Non-pigmented ciliary epithelial cell (primary cell): ENCODE measurements at places on chromosomes 7 and 10.

GRCh38 chr10:79434821-79435251, 10.6 kb downstream of the ZCCHC24 start:
- DNase-seq, result no peak

GRCh38 chr10:48670978-48671913, 13.4 kb upstream of the WDFY4 start:
- DNase-seq, result no peak

DNA sequence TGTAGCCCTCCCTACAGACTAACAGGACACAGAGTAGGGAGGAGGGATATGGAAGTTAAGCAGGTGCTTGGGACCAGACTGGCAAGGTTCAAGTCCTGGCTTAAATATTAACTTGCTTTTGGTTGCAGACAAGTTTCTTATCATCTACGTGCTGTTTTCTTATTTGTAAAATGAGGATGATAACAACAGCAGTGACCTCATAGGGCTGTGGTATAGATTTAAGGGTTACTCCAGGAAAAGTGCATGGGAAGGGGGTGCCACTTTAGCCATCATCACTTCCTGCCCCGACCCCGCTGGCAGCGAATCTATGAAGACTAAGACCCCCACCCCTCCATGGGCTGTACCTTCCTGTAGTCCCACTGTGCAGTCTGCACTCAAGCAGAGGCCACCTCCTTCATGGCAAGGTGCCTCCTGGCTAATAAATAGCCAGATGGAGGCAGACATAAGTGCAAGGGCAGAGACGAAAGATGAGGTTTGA, 250.2 kb downstream of the COBL start:
- DNase-seq, result no peak

- DNase-seq, result no peak
Observed at GRCh38 chr7:45001826-45002225, 1.8 kb downstream of the CCM2 start.

- no peak for DNase-seq
Observed at GRCh38 chr10:71708301-71708703, 11.3 kb downstream of the C10orf105 start.

DNA sequence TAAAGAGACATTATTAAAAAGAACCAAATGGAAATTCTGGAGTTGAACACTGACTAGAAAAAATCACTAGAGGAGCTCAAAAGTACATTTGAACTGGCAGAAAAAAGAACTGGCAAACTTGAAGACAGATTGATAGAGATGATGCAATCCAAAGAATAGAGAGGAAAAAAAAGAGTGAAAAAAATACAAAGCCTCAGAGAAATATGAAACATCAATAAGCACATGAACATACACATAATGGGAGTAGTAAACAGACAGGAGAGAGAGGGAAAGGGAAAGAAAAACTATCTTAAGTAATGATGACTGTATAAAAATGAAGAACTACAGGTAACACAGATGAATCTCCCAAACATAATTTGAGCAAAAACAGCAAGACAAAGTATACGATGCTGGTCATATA, 61.1 kb downstream of the CNOT4 start:
- DNase-seq, result no peak

GRCh38 chr10:4344492-4344994, 481.5 kb upstream of the AKR1E2 start:
- DNase-seq, result peak; percentile 100

DNA sequence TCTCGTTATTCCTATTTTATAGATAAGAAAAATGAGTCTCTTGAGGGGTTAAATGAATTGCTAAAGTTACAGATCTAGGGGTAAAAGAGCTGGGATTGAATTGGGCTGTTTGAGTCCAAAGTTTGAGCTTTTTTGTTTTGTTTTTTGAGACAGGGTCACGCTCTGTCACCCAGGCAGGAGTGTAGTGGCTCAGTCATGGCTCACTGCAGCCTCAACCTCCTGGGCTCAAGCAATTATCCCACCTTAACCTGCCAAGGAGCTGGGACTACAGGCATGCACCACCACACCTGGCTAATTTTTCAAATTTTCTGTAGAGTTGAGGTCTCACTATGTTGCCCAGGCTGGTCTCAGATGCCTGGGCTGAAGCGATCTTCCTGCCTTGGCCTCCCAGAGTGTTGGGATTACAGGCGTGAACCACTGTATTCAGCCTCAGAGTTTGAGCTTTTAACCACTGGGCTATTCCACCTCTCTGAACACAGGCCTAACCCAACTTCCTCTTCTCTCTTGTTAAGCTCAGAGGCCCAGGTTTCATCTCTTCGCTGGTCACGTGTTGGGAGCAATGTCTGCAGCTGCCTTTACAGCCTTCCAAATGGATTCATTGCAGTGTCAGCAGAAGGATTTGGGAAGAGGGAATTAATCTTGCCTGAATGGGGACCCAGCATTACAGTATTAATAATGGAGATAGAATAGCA, 8.0 kb downstream of the SUFU start:
- no peak for DNase-seq

DNA sequence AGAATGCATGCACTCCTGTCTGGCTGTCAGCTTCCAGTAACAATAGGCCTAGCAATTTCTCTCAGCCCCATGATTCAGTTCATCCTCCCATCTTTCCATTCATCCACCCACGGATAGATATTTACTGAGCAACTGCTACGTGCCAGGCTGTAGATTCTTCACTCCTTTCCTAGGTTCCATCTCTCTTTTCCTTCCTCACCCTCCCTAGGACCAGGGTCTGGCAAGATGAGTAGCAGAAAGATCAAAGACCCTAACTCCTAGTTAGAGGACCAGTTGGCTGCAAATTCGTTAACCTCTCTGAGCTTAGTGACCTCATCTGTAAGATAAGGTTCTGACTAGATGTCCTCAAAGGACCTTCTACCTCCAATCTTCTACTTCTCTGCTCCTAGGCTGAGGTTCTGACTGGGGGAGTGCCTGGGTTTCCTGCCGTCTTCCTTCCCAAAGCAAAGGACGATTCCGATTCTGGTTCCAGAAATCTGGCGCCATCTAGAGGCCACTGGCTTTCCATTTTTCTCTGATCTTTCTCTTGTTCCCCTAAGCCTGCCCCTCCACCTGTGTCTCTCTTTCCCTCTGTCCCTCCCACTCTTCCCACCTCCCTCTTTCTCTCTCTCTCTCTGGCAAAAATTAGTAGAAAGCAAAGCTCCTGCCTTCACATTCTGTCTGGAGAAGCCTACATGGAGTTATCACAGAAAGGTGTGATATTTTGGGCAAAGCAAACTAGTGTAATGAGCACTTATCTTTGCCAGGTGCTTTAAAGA, 26.2 kb downstream of the TBATA start:
- DNase-seq, result peak; percentile 20

- no peak for DNase-seq
Observed at GRCh38 chr10:133277993-133278576, 1.4 kb upstream of the ADAM8 start.

DNA sequence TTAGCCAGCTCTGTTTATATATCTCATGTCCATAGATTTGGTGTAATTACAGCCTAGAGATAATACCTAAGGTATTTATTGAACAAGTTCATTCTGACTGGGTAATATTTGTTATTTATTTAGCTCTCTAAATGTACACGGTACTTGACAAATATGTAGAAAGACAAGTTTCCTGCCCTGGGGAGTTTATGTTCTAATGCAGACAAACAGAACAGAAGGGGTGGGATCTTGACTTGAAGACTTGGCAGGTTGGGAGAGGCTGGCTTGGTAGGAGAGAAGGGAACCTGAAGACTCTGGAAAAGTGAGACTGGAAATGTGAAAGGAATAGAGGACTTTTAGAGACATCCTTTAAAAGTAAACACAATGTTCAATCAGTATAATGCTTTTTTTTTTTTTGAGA, 97.7 kb upstream of the CDK6 start:
- DNase-seq, result no peak

DNA sequence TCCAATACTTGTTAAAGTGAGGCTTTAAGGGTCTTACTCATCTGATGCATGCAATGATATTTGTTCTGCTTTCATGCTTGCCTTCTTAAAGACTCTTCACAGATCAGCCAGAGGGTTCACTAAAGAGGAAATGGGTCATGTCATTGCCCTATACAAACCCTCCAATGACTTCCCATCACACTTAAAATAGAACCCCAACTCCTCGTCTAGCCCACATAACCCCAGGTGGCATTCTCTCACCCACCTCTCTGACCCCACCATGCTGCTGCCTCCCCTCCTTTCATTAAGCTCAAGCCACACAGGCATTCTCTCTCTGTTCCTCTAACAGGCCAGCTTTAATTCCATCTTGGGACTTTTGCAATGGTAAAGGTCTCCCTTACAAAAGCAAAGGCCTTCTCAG, 253.6 kb downstream of the GRID1 start:
- DNase-seq, result no peak

DNA sequence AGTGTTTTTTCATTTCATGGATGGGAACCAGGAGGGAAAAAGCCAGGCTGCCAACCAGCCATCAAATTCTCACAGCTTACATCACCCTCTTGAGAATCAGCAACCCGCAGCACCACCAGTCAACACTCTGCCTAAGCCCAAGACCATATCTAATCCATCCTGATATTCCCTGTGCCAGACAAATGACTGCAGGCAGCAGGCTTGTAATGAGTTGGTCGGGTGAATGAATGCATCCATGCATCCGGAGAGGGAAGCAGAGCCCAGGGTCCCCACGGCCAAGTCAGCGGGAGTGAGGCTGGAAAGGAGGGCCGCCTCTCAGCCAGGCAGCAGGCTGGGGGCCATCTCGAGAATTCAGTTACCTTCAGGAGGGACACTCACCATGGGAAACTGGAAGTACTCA, 46.9 kb downstream of the SLIT1 start:
- DNase-seq, result no peak

- no peak for DNase-seq
Observed at GRCh38 chr10:34811968-34812514, 3.1 kb downstream of the PARD3 start.

GRCh38 chr7:85177316-85177715, 9.5 kb downstream of the SEMA3D start:
- DNase-seq, result no peak

GRCh38 chr10:71220689-71221540, 8.5 kb downstream of the UNC5B start:
- DNase-seq, result no peak

DNA sequence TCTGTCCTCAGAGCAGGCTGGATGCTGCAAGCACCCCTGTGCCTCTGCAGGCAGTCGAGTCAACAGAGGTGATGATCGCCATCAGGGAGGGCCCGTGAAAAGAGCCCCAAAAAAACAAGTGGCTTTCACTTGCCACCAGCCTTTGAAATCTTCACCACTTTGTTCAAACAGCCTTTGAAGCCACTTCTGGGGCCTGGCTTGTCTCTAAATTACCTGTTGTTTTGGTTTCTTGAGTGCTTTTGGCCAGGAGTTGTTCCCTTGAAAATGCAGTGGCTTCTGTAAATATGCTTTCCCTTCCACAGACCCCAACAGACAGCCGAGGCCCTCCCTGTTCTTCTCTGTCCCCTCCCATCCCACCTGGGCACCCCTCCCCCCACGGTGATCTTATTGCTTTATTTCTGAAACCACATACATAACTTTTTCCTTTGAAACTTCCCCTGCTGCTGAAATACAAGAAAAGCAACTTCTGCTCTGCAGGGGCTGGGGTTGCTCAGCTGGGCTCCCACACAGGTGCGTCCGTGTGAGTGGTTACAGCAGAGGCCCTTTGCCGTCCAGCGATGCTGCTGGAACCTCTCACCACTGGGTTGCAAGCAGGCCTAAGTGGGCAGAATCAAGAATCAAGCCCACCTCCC, 283.8 kb upstream of the SHH start:
- DNase-seq, result no peak

GRCh38 chr10:43502931-43503330, 66.0 kb downstream of the ZNF487 start:
- no peak for DNase-seq

GRCh38 chr10:78346721-78347120, 313.1 kb downstream of the RPS24 start:
- no peak for DNase-seq

GRCh38 chr7:1234881-1235500, 2.3 kb downstream of the UNCX start:
- DNase-seq, result no peak

DNA sequence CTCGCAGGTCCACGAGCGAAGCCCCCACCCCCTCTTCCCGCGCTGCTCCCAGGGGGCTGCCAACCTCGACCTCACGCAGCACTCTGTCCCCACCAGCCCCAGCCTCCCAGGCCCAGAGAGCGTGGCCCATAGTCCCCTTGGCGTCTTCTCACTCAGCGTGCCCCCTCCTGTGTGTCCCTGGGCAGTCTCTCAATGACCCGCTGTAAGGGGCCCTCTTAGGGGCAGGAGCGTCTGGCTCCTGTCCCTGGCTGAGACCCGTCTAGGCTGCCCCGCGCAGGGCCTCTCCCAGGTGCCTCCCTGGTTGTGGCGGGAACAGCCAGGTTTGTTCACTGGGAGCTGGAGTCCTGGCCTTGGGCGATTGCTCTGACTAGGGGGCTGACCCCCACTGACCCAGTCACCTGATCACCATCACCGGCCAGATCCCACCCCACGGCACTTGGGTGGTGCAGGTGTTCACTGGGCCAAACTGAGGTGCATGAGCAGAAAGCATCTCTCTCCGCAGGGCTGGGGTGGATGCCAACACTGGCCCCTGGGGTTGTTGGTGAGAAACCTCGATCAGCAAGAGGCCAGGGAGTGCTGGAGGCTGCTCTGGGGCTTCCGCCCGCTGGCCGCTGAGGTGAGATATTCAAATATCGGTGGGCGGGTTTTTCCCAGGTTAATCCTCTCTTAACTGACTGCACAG, 12.6 kb upstream of the WDFY4 start:
- no peak for DNase-seq

DNA sequence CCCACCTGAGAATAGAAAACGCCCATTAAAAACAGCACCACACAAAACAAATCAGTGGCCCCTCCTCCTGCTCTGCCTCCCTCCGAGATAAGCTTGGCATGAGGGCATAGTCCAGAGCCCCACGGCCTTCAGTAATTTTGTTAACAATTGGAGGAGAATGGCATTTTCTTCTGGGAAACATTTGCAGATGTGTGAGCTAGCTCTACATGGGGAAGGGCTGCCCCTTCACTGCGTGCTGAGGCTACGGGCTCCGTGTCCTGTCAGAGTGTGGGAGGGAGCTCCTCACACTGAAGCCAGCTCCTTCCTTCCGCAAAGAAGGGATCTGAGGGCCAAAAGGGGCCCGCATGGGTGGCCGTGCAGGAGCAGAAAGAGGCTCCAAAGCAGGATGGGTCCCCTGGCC, 15.2 kb downstream of the GRK5 start:
- DNase-seq, result no peak

GRCh38 chr7:5636446-5636835, 145.0 kb downstream of the RNF216 start:
- DNase-seq, result no peak

DNA sequence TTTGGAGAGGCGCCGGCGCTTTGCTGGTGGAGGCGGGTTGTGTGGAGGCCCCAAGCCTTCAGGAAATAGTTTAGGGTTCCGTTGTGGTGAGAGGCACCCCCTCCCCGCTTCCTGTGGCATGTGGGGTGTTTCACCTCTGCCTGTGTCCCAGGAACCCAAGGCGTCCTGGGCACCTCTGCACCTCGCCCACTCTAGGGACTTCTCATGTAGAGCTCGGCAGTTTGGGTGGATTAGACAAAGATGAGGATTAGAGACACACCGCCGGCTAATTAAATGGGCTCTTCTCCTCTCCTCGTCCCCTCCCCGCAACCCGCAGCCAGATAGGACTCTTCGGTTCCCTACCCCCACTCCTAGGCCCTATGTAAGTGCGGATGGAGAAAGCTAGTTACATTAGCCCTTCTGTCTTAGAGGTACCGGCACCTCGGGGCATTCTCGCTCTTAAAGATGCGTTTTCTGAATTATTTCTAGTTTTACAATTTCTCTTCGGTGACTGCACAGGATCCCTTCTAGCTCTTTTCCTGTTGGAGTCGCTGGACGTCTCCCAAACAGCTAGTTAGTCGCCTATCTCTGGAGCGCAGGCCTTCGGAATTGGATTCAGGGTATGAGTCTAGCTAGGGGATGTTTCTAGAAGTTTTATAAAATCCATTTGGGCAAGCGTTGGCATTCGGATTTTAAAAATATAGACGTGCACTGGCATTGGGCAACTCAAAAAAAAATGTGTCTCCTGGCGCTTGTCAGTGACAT, 7.8 kb downstream of the PTF1A start:
- DNase-seq, result no peak
